ENCODE measurements at places on chromosomes 7 and 10.

DNA sequence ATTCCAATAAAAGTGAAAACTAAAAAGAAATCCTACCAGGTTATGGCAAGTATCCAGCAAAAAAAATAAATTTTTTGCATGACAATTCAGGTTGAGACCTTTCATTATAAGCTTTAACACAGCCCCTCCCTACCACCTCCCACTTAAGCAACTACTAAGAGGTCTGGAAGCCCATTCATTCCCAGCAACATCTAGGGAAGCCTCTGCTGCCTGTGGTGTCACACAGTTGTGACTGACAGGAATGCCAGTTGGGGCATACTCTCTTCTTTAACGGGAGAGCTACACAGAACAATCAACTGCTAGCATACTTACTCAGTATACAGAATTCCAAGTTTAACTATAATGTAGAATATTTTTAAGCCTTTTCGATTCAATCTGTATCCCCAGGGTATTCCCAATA, 27.8 kb downstream of the ABI1 start:
- DNase-seq = no peak

- peak; percentile 22 for DNase-seq
Observed at GRCh38 chr10:103145860-103146466, 47.1 kb downstream of the NT5C2 start.

DNA sequence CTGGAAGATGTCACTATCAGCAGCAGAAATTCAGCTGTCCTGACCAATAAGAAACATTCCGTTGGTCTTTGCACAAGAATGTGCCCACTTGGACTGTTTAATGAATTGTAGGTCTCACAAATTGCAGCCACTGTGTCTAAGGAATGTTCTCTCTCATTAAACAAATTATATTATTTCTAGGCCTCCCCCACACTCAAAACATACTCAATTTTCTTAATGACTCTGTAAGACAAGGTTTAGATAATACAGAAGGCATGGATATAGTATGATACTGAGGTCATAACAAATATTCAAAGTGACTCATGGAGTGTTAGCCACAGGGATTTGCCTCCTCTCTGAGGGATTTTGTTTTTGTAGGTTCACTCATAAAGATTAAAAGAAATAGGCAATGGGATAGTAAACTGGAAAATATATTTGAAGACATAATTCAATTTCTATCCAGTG, 197.5 kb downstream of the PTN start:
- no peak for DNase-seq

GRCh38 chr7:14009453-14010418, 20.3 kb upstream of the ETV1 start:
- DNase-seq = no peak

GRCh38 chr7:33644489-33644888, 260.9 kb upstream of the BMPER start:
- no peak for DNase-seq

- no peak for DNase-seq
Observed at GRCh38 chr10:106956216-106956915, 208.1 kb downstream of the SORCS1 start.

DNA sequence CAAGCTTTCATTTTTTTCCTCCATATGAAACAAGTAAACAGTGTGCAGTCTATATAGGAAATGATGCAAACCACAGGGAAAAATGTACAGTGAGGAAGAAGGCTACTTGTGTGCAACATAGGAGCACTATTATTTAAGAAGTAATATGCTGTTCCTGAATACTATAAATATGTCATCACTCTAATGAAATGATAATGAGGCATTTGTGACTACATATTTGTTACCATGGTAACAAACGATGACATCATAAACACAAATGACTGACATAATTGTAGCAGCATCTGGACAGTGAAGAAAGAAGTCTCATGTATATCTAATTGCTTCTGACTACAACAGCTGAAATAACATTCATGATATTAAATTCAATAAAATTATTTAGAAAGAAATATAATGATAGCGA, 164.8 kb downstream of the C7orf25 start:
- DNase-seq = no peak

GRCh38 chr7:119374436-119374835, 898.5 kb upstream of the KCND2 start:
- no peak for DNase-seq

DNA sequence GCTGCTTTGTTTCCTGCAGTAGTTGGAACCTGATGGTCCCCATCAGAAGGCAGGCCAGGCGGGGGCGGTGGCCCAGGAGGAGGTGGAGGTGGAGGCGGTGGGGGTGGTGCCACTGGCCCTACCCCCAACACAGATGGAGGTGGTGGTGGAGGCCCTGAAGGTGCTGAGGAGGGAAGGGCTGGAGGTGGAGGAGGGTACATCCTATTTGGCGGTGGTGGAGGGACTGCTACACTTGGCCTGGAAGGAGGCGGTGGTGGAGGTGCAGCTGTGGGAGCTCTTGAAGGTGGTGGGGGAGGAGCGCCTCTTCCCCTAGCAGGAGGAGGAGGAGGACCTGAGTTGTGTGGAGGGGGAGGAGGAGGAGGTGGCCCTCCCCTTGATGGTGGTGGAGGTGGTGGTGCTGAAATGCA, 36.8 kb downstream of the LMOD2 start:
- DNase-seq = no peak

- no peak for DNase-seq
Observed at GRCh38 chr10:97961945-97962344, 68.5 kb downstream of the CRTAC1 start.

DNA sequence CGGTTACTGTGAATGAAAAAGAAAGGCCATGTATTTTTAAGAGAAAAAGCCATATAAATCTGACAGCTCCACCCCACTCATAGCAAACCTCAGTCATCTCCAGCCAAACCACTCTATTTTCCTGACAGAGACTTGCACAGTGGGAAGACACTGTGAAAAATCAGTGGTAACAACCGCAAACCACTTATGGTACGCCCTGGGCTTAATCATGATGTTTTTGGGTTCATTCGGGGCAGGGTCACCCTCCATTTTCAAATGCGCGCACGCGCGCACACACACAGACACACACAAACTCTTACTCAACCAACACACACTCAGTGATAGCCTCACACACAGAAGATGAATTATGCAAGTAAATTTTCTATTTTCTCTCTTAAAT, 82.1 kb upstream of the HPS1 start:
- DNase-seq = no peak

- DNase-seq = no peak
Observed at GRCh38 chr7:130893441-130893894, 159.5 kb upstream of the KLF14 start.

DNA sequence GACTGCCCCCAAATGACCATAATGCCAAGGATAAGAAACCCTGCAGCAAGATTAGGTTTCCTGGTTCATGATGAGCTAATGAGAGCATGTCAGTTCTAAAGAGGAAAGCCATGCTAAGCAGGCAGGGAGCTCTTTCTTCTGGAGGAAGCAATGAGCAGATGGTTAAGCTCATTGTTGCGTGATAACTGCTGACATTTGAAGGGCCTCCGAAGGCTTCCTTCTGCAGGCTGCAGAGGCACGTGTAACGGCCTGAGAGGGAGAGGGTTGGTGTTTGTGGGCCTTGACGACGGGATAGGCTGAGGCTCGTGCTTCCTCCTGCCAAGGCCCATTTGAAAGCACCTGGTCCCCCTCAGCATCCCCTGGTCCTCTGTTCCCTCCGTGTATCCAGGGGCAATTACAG, 63.5 kb upstream of the BTBD16 start:
- DNase-seq = no peak

DNA sequence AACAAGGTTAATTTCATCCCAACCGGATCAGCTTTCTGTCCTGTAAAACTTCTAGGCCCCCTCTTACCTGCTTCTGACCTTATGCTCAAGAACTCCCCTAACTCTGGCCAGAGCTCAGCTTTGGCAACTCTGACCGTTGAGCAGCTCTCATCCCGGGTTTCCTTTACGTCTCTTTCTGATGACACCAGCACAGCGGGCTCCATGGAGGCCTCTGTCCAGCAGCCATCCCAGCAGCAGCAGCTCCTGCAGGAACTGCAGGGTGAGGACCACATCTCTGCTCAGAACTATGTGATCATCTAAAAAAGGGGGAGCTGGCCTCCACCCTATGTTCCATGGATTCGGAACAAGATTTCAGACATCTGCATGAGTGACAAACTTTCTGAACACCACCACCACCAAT, 117.6 kb downstream of the GLCCI1 start:
- DNase-seq = no peak

GRCh38 chr7:33815336-33815735, 90.0 kb upstream of the BMPER start:
- DNase-seq = no peak

GRCh38 chr7:47647181-47647917, 65.4 kb upstream of the TNS3 start:
- DNase-seq = no peak

- no peak for DNase-seq
Observed at GRCh38 chr10:27433976-27434375, 70.1 kb upstream of the RAB18 start.

- DNase-seq = no peak
Observed at GRCh38 chr10:132419538-132420468, 22.8 kb downstream of the PWWP2B start.

- no peak for DNase-seq
Observed at GRCh38 chr7:101393865-101394264, 31.2 kb downstream of the COL26A1 start.

- DNase-seq = no peak
Observed at GRCh38 chr7:87735360-87735759, 107.2 kb downstream of the RUNDC3B start.

DNA sequence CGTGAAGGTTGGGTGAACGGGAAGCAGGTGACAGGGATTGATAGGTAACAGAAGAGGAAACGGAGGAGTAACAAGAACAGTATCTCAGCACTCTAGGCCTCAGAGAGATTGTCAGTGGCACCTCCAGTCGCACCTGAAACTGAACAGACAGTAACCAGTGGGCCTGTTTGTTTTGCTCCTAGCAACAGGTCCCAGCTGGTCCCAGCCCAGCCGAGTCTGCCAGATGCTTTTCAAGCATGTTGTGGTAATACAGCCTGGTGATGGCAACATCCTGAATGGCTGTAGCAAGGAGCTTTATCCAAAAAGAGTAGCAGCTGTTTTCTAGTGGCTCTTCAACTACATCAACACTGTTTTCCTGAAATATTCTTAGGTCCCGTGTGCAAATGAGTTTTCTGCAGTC, 4.7 kb downstream of the CACNB2 start:
- no peak for DNase-seq

DNA sequence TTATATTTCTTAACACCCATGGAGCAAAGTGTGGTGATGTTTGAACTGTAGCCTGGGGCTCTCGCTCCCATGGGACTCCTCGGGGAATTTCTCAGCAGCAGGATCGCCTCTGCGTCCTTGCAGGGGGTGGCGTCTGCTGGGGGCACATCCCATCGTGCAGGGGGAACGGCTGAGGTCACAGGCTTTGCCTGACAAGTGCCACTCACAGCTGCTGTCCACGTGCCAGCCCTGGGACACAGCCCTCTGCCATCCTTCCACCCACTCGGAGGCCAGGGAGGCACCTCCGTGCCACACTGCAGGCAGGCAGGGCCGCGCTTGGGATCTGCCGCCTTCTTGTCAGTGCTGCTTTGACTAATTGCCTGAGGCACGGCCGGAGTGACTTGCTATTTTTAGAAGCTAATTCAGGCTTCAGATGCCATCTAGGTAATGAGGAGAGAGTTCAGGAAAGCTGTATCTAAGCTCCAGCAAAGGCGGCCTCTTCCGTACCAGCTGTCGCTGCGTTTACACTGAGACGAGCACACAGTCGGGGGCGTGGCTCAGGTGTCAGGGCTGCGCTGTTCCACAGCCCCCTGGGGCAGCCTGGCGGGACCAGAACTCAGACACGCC, 45.7 kb downstream of the PITRM1 start:
- DNase-seq = no peak

DNA sequence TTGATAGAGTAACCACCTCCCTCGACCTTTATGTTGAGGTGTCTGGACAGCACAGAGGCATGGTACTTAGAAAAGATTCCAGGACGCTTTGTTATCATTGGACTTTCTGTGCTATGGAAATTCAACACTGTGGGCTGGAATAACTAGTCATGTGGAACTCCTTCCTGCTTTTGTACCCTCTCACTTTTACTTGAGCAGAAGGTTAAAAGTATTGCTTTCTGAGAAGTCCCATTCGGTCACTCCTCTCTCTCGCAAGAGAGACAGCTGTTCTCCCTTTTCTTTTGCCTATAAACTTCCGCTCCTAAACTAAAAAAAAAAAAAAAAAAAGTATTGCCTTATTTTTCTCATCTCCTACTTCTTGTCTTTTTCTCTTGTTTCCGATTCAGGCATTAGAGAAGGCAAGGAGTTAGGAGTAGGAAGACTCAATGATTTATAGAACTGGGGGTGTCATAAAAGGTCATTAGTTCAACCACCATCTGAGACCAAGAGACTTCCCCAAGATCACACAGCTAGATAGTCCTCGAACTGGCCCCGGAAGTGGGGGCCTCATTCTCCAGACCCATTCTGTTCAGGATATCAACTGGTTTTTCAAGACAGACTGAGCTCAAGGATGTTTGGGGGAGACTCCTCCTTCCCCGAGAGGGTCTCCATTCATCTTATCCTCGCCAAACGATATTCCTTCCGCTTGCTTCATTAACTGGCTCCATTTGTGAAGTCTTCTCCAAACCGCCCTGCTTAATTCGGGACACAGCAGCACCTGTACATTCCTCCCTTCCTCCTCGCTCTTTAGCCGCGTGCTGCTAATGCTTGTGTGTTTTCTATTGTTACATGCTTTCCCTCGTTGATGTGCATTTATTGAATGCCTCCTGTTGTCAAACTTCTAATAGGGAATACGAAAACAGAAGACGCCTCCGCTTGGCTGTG, 995 bp upstream of the INPP5F start:
- no peak for DNase-seq

GRCh38 chr7:137903382-137904169, 56.8 kb upstream of the DGKI start:
- peak; percentile 44 for DNase-seq

- no peak for DNase-seq
Observed at GRCh38 chr7:31899356-31899927, 170.8 kb downstream of the PDE1C start.

- DNase-seq = no peak
Observed at GRCh38 chr7:2205036-2205780, 27.5 kb downstream of the MAD1L1 start.

DNA sequence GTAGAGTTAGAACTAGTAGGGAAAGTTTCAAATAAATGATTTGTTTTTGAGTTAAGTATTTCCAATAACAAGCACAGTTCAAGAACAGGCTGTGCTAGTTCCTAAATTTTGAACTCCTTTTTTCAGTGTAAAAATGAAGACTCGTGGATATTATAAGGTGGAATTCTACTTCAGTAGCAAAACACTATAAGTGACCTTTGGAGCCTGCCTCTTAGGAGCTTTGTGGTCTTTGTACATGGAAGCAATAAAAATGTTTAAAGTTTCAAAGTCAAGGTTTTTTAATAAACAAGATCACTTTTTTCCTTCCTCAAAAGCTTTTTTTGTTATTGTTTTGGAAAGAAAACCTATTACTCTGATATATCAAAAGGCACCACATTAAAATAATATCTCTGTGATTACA, 292.4 kb upstream of the VWC2 start:
- no peak for DNase-seq

- no peak for DNase-seq
Observed at GRCh38 chr7:3245077-3245476, 56.0 kb upstream of the SDK1 start.

GRCh38 chr10:71389768-71390460, 6.8 kb upstream of the CDH23 start:
- no peak for DNase-seq

All from activated naive CD4-positive, alpha-beta T cell treated with anti-CD3 and anti-CD28 coated beads, Interleukin-2, amount 50 U/mL, for 16 hours (primary cell).